ENCODE measurements at places on chromosomes 3 and 15.
A peak's percentile ranks its signal among the peaks of the same experiment; 100 is the strongest.

DNA sequence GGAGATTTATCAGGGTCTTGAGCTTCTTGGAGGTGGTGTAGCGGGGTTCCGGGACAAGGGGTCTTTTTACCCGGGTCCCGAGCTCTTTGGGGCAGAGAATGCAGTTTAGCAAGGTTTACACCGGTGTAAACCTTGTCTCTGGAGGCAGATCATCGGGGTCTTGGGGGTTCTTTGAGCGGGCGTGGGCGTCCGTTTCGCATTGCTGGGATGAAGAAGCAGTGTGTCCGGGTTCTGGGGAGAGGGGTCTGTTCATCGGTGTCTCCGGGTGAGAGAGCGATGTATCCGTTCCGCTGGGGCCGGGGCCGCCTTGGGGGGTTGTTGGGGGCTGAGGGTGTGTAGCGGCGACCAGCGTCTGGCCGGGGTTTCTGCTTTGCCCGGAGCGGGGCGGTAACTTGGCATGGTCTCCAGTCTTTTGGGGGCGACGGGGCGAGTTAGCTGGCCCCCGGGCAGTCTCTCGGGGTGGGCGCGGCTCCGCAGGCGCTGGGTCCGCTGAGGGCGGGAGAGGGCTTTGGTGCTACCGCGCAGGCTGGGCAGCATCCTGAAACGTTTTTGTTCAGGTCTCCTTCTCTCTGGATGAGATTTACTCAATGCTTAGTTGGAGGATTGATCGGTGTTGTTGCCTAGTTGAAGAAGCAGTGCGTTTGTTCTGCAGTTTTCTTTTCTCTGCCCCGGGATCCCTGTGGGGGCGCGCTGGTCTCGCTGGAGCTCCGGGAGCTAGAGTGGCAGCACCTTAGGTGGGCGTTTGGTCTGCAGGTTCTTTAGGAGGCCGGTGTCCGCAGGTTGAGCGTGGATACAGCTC, 843 bp downstream of the GLCE start:
- peak; percentile 25 for DNase-seq

DNA sequence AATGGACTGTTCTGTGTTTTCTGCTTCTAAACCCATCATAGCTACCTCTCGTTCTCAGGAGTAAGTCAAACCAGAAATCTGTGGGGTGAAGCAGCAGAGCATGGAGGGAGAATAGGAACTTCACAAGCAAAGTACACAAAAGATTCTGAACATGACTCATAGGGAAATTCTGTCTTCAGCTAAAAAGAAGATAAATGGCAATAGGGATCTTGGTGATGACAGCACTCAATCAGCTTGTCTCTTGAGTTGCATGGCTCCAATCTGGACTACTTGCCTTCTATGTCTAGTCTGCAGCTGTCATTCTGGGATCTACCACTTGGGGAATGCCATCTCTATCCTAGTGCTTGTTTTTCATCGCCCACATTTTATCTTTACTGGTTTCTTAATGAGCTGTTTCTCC, 13.5 kb upstream of the GRAMD1C start:
- no peak for DNase-seq

DNA sequence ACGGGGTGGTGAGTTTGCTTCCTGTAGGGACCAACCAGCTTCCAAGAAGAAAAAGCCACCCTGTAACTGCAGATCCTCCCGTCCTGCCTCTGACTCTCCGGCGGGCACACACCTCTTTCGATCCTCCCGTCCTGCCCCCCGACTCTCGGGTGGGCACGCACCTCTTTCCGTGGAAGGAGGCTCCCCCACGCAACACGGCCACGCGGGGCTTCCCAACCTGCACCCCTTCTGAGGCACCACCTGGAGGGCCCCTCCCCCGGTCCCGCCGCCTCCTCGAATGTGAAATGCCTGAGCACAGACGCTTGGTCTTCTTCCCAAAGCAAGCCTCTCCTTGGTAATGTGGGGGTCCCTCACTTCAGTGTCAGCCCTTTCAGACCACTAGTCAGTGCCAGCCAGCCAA, 7.3 kb downstream of the ADAMTS17 start:
- no peak for DNase-seq

- no peak for DNase-seq
Measured at GRCh38 chr3:55105647-55106046, 177.8 kb upstream of the LRTM1 start.

- DNase-seq = no peak
Measured at GRCh38 chr3:140756240-140757016, 78.6 kb downstream of the TRIM42 start.

GRCh38 chr15:57762302-57762701, 55.8 kb downstream of the POLR2M start:
- DNase-seq = no peak

GRCh38 chr3:69791106-69791505, 51.8 kb downstream of the MITF start:
- DNase-seq = no peak

GRCh38 chr15:62745621-62746225, 296.8 kb upstream of the TPM1 start:
- no peak for DNase-seq

GRCh38 chr15:40618023-40618422, 24.0 kb downstream of the KNL1 start:
- DNase-seq = no peak

DNA sequence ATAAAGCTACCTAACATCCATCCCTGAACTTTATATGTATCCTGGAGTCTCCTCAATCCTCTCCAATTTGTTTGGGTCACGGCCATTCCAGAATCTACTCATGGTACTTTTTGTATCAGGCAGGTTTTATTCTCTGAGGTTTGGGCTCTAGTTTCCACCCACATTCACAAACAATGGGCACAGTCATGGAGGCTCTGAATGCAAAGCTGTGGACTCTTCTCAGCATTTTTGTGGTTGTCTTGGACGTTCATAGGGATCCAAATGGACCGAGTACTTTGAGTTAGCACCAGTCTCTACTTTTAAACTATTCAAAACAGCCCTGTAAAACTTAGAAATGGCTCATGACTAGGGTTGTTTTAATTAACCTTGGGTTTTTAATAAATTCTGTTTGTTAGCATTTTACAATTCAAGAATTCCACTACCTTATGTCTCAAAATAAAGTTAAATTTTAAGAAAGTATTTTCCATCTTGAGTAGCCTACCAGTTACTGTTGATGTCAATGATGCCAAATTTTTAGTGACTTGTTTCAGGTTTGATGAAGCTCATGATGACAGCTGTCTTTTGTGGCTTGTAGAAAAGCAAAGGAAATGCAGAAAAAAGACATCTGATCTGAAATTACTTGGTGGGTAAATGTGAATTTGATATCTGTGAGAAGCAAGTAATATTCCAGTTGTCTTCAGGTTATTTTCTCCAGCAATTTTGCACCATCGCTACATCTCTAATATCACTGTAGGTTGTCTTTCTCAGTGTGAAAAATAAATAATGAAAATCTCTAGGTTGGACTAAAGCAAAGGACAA, 275.7 kb upstream of the THBS1 start:
- DNase-seq = no peak

- no peak for DNase-seq
Measured at GRCh38 chr15:73584699-73585420, 48.3 kb downstream of the NPTN start.

- DNase-seq = no peak
Measured at GRCh38 chr3:46293991-46294833, 52.0 kb downstream of the CCR3 start.

GRCh38 chr15:55394694-55395093, 13.5 kb downstream of the CCPG1 start:
- no peak for DNase-seq

DNA sequence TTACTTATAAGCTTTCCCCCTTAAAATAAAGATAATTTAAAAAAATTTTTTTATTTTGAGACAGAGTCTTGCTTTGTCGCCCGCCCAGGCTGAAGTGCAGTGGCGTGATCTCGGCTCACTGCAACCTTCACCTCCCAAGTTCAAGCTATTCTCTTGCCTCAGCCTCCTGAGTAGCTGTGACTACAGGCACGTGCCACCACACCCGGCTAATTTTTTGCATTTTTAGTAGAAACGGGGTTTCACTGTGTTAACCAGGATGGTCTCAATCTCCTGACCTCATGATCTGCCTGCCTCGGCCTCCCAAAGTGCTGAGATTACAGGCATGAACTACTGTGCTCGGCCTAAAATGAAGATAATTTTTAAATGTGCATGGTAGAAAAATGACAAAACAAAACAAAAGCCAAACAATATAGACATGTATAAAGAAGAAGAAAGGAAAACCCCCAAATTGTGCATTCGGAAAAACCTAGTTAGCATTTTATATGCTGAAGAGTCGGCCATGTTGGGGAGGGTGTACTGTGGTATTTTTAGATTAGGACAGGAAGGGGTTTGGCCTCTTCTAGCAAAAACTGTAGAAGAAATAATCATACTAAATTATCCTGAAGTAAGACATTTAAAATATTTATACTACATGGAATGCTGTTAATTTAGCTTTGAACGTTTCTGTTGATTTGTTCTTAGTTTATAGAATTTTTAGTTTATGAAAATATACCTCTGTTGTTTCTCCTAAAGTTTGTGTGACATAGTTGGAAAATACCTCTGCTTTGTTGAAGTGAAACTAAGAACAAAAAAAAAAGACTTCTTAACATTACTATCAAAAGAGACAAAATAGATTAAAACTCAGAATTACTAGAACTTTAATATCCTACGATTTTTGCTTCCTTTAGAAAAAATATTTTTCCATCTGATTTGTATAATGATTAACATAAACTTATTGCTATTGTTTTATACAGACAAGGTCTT, 7.4 kb downstream of the APPL1 start:
- DNase-seq = no peak

DNA sequence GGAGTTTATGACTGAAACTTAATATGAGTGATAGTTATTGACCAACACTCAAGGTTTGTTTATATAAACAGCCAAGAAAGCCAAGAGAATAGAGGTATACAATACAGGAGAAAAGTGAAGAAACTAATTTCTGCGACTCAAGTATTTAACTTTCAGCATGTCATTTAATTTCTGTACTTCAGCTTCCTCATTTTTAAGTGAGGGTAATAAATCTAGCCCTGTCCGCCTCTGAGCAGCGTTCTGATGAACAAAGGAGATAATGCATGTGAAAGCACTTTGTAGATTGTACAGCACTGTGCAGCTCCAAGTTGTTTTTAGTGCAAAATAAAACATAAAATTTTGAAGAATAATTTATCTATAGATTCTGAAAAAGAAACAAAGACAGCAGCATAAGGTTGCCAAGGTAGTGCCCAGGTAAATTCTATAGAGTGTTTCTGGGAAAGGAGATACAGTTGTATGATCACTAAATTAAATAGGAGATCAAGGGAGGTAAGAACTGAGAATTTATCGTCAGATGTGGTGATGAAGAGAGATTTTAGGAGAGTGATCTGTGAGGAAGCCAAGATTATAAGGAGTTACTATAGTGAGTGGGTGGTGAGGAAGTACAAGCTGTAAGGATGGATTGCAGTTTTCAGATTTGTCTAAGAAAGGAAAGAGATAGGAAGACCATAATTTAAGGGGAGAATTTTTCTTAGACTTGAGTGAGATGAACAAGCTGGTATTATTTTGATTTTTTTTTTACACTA, 71.3 kb downstream of the RASA2 start:
- DNase-seq = no peak

DNA sequence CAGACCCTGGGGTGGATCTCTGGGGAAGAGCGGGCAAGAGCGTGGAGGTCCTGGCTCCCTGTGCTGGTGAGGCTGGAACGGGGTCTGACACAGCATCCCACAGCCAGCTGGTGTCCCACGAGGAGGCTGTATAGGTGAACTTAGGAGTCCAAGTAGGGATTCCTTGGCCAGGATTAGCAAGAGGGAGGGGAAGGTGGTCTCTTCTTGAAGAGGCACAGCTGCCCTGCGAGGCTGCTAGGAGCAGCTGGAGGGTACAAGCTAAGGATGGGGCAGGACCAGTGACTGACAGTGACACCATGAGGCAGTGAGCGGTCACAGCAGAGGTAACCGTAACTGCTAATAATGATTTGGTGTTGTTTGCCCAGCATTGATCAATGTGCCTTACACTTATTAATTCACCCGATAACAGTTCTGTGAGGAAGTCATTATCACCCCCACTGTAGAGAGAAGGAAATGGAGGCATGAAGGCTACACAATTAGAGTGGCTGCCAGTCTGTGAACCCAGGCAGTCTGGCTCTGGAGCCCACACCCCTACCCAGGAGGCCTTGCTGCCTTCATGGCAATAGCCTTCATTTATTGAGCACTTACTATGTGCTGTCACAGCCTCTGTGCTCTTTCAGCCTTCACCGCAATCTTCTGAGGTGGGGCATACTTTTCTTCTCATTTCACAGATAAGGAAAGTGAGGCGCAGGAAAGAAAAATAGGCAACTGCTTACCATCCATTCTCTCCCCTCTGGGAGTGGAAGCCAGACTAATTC, 59.4 kb downstream of the TMEM44 start:
- DNase-seq = peak; percentile 19

GRCh38 chr15:60591496-60592370, 112.8 kb upstream of the ICE2 start:
- DNase-seq = peak; percentile 26

DNA sequence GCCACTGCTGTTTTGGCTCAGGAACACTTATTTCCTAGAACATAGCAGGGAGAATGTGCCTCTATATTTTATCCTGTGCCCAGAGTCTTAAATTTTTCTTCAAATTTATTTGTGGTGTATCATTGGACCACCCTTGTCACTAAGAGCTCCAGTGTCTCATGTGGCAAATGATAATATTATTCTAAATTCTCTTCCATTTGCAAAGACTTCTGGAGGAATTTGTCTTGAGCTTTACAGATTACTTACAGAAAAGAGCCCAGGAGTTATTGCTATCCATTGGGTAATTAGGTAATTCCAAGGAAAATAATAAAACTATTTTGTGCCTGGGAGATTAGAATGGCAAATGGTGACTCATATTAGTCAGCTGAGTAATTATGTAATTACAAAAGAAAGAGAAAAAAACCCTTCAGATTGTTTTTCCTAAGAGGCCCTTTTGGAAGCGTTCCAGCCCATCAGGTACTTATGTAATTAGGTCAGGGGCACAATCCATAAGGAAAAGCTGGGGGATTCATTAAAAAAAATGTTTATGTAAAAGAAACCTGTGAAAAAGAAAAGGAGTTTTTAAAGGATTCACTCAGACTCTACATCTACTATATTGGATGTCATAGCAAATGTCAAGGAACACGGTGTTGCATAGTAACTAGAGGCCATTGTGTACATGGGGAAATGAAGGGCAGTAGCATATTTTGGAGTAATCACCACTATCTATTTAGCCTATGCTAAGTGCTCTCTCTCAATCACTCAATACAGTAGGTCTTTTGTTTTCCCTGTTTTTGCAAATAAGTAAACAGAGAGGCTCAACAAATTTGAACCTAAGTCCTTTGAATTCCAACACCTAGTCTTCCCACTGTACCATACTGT, 380.9 kb upstream of the RARB start:
- no peak for DNase-seq

GRCh38 chr3:55490276-55490913, 3.3 kb upstream of the WNT5A start:
- DNase-seq = no peak

- DNase-seq = no peak
Measured at GRCh38 chr3:159593927-159594605, 394.6 kb upstream of the IL12A start.
